ENCODE measurements at places on chromosomes 5 and 9.

GRCh38 chr9:91712811-91713210, 237.2 kb downstream of the ROR2 start:
- DNase-seq, result no peak

GRCh38 chr5:167696558-167697314, 594.7 kb upstream of the WWC1 start:
- peak; percentile 3 for DNase-seq

DNA sequence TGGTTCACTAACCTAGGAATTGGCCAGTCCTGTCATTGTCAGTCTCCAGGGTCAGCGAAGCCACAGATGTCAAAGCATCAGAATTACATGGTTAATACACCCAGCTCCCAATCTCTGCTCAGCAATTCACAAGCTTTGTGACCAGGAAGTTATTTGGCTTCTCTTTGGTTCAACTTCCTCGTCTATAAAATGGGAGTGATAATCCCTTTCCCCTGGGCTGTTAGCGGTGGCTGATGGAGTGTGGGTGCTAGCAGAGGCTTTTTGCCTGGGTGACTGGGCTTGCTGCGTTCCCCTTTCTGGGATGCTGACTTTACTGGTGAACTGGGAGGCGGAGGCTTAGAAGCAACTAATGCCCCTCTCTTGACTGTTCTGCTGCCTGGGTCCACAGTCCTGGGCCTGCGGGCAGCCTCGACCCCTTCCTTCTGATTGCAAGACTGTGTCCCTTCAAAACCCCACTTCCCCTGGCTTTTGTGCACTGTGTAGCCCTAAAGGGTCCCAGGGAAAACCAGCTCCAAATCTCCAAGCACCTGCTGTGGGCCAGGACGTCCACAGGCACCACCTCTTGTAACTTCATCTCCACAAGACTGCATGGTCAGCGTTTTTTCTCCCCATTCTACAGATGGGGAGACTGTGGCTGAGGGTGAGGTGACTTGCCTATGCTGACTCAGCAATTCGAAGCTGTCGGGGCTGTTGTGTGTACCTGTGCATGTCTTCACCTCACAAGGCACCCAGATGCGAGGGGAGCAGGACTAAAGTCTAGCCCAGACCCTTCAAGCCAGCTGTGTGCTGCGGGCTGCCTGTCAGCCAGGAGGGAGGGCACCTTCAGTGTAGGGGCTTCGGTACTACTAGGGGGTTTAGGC, 45.2 kb upstream of the NEURL1B start:
- DNase-seq, result no peak

GRCh38 chr5:40073927-40074326, 605.8 kb upstream of the PTGER4 start:
- DNase-seq, result no peak

- no peak for DNase-seq
These were observed 106.2 kb upstream of the SARDH start for GRCh38 chr9:133844398-133844784.

DNA sequence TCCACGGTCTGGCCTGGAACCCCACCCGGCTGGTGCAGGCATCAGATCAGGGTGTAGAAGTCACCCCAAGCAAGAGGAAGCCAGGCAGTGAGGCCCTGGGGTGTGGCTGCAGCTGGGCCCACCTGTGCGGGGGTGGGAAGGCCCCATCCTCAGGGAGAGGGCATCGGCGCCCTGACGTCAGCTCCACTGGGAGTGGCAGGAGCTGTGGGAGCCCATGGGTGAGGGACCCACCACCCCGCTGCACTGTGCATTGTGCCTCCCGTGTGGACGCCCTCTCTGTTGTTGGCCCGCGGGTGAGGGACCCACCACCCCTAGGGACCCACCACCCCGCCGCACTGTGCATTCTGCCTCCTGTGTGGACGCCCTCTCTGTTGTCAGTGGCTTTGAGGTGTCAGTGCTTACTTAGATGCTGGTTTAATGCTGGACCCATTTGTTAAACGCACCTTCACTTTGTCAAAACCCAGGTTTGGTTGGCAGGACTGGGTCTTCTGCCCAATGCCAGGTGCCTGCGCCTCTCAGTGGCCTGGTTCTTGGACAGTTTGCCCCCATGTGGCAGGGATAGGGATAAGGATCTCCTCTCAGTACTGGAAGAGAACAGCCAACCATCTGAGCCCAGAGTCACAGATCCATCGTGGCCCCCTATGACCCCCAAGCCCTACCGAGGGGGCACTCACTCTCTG, 6.9 kb upstream of the EXOC3 start:
- peak; percentile 95 for DNase-seq

DNA sequence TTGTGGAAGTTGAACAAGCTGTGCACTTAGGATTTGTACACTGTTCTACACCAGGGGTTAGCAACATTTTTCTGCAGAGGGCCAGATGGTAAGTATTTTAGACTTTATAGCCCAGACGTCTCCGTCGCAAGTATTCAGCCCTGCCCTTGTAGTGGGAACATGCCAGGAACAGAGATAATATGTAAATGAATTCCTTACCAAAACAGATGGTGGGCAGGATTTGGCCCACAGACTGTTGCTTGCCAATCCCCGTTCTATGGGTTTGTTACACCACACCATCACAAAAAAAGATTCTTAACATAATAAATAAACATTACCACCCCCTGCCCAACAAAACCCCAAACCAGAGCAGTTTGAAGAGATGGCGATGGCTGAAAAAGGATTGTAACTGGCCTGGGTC, 74.3 kb downstream of the AMBP start:
- no peak for DNase-seq

DNA sequence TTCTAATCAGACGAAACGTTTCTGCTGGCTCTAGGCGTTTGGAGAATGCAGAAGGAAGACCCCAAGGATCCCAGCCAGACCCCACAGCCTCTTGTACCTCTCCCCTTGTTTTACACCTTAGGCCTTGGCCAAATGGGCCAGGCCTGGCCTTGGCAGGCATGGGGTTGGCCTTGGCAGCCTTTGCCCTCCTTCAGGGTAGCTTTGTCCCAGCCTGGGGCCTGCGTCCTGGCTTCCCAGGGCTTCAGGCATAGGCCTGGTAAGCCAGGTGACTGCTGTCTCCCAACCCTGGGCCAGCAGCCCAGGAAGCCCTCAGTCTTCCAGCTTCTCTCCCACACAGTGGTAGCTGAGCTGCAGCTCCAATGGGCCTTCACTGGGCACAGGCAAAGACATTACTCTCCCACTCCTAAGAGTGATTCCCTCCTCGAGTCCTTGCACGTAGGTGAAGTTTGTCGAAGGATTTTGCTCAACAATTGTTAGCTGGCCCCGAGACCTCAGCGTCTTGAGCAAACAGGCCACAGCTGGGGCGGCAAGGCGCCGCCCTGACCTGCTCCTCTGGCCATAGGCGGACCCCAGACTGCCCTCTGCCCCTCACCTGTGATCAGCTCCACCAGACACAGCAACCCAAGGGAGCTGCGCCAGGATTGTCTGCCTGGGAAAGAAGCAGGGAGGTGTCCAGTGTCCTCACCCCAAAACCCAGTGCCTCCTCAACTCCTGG, 1.1 kb upstream of the PITX1 start:
- peak; percentile 73 for DNase-seq

- no peak for DNase-seq
These were observed 127.9 kb upstream of the PALM2AKAP2 start for GRCh38 chr9:109652112-109652511.

GRCh38 chr9:121529237-121529987, 29.8 kb upstream of the GGTA1 start:
- DNase-seq, result peak; percentile 97

DNA sequence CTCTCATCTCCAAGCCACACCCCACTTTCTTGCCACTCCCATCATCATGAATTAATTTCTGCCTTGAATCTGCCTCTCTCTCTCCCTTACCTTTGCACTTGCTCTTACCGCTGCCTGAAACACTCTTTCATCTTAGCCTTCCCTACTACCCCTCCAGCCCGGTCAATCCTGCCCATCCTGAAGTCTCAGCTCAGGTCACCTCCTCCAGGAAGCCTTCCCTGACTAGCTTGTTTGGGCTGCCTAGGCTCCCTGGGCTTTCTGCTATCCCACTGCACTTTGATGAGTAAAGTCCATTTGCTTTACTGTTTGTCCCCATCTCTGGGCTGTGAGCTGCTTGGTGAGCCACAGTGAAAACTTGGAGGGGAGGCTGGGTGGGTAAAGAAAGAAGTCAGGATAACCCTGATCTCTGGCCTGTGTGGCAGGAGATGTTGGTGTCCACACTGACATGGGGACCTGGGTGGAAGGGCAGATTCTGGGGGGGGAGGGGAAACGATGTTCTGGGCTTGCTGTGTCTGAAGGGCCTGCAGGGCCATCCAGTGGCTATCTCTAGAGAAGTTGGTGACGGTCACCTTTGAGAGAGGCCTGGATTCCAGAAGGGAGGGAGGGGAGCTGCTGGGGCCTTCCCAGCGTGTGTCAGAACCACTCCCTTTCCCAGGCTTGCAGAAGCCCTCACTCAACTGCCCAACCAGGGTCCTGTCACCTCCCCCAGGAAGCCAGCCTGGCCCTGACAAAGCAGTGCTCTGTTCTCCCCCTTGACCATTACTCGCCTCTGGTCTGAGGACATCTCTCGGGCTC, 75.0 kb upstream of the DAB2IP start:
- DNase-seq, result no peak

- no peak for DNase-seq
These were observed 508 bp downstream of the MOCS2 start for GRCh38 chr5:53109056-53109442.

GRCh38 chr5:76479973-76480667, 77.0 kb downstream of the IQGAP2 start:
- no peak for DNase-seq

DNA sequence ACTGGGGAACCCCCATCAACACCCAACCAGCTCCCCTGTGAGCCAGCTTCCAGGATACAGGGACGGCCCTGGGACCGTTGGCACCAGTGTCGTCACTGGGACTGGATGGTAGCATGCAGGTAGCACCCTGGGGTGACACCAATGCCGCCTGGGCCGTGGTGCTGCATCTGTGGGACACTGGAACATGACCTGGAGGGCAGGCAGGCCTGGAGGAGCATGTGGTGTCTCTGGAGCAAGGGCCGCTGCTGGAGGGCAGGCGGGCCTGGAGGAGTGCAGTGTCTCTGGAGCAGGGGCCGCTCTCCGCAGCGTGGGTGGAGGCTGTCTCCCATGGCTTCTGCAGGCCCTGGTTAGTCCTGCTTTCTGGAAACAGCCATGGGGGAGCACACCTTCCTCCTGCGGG, 13.1 kb downstream of the LPCAT1 start:
- peak; percentile 85 for DNase-seq

DNA sequence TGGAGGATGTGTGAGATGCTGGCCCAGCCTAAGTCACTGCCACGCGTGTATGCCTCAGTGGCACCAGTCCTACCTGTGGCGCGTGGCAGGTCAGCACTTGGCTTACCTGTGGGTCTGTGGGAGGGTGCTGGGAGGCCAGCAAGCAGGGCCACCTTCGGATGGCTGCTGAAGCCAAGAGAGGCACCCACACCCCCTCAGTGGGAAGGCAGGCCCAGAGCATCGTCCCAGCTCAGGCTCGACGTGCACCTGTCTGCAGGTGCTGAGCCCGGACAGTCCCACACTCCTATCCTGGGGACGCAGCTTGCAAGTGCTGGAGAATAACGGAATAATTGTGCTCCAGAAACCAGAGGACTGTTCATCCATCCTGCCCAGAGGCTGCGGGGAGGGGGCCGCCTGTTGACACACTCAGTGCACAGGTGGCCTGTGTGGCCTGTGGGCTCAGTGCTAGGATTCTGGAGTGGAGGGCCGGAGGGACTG, 24.0 kb downstream of the NKD2 start:
- DNase-seq, result peak; percentile 60

DNA sequence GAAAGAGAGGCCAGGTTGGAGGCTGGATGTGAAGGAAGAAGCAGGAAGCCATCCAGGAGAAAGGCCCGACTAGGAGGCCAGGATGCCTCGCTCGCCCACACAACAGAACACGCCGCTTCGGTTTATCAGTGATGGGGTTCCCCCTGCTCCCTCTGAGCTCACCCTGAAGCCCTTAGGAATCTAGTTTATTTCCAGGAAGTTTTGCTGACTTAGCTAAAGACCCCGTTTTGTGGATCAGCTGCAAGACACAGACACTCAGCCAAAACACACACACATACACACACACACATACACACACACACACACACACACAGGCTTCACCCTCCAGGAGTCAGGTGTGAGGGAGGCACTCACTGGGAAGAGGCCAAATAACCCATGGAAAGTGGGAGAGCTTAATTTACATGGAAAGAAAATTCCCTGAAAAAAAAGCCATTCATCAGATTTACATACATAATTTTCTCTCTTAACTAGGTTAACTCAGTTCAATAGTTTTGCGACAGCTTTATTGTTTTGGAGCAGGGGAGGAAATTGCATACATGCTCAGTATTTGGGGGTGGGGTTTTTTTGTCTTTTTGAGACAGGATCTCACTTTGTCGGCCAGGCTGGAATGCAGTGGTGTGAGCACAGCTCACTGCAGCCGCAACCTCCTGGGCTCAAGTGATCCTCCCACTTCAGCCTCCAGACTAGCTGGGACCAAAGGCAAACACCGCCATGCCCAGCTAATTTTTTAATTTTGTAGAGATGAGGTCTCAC, 92.7 kb upstream of the HAND1 start:
- no peak for DNase-seq

DNA sequence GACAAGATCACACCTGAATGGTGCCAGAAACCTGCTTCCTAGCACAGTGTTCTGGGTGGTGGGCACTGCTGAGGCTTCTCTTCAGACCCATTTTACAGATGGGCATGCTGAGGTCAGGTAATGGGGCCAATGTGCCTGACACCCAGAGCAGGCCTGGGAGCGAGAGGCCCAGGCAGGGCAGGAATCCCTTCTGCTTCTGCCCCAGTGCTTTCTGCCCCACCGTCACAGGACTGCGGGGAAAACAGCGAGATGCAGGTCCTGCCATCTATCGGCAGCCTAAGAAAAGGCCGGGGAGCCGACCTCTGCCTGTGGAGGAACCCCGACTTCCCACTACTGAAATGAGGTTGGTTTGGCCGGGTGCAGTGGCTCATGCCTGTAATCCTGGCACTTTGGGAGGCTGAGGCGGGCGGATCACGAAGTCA, 22.8 kb upstream of the RNU6ATAC start:
- DNase-seq, result peak; percentile 79

- DNase-seq, result no peak
These were observed 47.3 kb downstream of the TRIO start for GRCh38 chr5:14190194-14191164.

DNA sequence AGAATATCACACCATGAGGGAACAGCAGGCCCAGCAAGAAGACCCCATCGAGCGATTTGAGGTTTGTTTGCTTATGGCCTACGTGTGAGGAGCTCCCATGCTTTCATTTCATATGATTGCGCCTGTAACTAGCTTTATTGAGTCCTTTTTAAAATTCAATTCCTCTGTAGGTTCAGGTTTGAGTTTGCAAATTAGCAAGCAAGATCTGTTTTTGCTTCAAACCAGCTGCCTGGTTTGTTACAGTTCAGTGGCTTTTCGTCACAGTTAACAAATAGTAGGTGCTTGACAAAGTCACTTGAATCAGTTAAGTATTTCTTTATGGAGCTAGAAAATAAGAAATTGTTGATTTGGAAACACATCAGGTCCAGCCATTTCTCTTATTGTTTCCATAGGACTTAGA, 56.3 kb downstream of the GPR21 start:
- DNase-seq, result no peak

DNA sequence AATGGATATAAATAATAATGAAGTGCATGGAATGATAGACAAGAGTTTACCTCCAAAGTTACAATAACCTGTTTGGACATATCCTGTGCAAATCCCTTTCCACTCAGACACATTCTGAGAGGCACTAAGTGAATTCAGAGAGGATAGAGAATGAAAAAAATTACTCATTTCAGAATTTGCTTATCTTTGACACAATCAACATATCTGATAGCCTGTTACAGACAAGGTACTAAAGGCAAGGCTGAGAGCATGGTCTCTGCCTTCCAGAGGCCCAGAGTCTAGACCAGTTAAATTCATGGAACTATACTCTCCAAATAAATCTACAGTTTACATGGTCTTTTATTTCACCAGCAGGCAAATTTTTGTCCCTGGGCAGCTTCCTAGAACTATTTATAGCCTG, 371.8 kb upstream of the PTGER4 start:
- DNase-seq, result no peak
